ENCODE measurements at places on chromosomes 16 and 17. TPM values are rescaled to one million over a fixed set of nuclear protein-coding genes. Genes with fewer than 3 reads are reported as not detected.

DNA sequence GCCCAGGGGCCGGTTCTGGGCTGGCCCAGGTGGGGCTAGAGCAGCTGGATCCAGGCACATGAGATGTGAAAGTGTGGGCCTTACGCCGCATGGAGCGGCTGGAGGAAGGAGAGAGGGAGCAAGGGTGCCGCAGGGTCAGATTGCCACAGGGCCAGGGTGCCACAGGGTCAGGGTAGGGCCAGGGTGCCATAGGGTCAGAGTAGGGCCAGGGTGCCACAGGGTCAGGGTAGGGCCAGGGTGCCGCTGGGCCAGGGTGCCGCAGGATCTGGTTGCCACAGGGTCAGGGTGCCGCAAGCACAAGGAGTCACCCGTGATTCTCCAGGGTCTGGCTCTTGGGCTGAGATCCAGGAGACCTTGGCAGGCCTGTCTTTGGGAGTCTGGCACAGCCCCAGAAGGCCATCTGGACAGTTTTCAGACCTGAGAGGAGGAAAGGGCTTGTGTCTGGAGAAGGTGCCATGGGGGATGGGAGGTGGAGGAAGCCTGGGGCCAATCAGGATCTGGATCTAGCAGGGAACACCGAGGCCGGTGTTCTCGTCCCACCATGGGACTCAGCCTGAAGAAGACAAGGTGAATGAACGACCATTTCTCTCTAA, 13.1 kb upstream of the LASP1NB start:
- DNase-seq, result no peak
- H3K36me3 ChIP-seq, result no peaks in the 10 kb centered on the region
- H3K4me1 ChIP-seq, result peaks cover 12% of the 10 kb centered on the region
- H3K27me3 ChIP-seq, result no peaks in the 10 kb centered on the region
- H3K27ac ChIP-seq, result no peak overlapping the region
- H3K4me3 ChIP-seq, result no peak overlapping the region

- no peak overlapping the region for H3K4me3 ChIP-seq
- H3K27ac ChIP-seq, result no peak overlapping the region
- no peaks in the 10 kb centered on the region for H3K36me3 ChIP-seq
- DNase-seq, result no peak
- no peaks in the 10 kb centered on the region for H3K27me3 ChIP-seq
These were observed 22.0 kb downstream of the CAMKK1 start for GRCh38 chr17:3870871-3871306.

Gene SLC2A4
- total RNA-seq, result 1.7 TPM

Gene SLC22A31
- not detected for total RNA-seq

Gene TBC1D3I
- total RNA-seq, result not detected

DNA sequence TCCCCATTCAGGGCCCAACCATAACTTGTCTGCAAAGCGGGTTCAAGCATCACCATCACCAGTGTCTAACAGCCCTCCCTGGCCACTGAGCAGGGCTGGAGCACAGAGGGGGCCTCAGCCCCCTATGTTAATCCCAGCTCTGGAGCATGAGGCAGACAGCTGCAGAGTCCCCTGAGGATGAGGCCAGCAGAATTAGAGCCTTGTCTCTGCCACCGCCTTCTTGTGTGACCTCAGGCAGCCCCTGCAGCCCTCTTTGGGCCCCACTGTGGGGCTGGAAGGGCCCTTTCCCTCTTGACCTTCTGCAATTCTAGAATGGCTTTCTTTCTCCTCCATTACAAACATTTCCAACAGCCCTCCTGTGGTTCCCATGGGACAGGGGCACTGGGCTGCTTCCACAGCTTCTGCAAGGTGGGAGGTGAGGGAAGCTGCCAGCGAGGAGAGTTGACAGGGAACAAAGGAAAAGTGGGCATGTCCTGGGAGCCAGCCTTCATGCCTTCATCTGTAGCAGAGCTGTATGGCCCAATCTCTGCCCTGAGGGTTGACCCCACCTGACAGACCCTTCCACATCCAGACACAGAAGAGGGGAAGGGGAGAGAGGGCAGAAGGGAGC, 65.7 kb downstream of the TMEM132E start:
- no peak overlapping the region for H3K27ac ChIP-seq
- no peaks in the 10 kb centered on the region for H3K36me3 ChIP-seq
- H3K27me3 ChIP-seq, result peaks cover 49% of the 10 kb centered on the region
- DNase-seq, result no peak
- no peak overlapping the region for H3K4me3 ChIP-seq
- H3K4me1 ChIP-seq, result no peaks in the 10 kb centered on the region

DNA sequence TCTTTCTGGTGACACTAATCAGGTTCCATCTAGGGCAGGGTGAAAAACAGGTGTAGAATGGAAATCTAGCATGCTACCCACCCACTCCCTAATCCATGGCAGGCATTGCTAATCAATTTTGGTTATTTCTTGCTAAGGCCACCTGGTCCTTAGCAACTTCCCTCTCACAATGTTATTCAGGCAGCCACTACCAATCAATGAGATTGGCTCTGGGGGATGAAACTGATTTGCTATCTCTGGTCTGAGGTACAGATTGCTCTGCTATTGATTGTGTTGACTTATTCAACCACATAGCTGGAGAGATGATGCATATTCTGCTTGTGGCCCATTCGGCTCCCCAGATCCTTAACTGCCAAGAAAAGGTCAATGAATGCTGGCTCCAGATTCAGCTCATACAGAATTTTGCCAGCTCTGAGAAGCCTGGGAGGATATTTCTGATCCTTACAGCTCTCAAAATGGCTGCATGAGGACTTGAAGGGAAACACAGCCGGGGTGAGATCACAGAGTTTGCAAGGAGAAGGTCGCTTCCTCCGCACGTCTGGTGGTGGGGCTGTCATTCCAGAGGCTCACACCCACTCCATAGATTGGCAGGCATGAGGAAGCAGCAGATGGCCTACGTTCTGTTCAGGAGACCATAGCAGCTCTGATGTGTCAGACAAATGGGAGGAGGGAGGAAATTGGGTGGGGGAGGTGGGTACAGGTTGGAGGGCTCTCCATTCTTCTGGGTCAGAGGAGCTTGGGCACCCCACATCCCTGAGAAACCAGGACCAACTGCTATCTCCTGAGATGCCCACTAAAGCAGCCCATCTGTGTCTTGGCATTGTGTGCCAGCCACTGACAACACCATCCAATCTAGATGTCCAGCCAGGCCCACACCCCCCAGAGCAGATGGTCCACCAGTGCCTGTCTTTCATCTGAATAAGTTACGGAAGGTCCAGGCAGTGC, 22.3 kb downstream of the SEZ6 start:
- peaks cover 36% of the 10 kb centered on the region for H3K4me1 ChIP-seq
- DNase-seq, result no peak
- no peak overlapping the region for H3K27ac ChIP-seq
- H3K4me3 ChIP-seq, result no peak overlapping the region

- no peaks in the 10 kb centered on the region for H3K27me3 ChIP-seq
- H3K4me3 ChIP-seq, result no peak overlapping the region
- no peaks in the 10 kb centered on the region for H3K4me1 ChIP-seq
- H3K27ac ChIP-seq, result no peak overlapping the region
These were observed 37.2 kb downstream of the IRF8 start for GRCh38 chr16:85935974-85936760.

DNA sequence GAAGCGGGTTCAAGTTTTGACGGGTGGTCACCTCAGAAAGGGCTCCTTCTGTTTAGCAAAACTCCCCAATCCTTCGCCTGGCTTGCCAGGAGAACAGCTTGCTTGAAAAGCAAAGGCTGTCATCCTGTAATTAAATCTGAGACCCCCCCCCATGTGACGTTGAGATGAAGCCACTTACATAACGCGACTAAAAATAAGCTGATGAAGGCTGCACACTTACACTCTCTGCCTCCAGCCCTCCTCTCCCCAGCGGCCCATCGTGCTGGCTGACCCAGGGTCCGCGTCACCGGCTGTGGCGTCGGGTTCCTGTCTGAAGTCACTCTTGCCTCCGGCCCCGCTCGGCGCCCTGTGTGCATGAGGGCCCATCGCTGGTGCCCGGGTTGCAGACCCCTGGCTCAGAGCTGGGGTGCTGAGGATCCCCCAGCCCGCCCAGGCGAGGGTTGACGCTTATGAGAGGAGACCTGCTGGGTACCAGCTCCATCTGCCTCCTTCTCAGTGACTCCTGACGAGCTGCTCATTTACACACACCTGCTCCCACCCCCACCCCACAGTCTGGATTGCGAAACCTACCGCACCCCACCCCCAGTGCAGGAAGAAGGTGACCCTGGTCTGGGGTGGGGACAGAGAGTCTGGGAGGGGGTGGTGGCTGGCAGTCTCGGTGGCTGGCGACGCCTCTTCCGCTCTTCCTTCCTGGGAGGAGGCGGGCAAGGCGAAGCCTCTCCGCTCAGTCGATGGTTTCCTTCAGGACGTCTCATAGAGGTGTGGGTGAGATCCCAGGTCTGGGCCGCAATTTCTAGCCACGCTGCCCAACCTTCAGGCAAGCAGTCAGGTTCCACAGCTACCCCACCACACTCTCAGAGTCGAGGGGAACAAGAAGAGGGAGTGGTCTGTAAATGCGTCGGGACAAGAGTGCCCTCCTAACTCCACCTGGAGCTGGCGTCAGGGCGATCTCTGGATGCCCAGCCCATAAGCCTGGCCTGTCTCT, 3.1 kb upstream of the BAIAP2 start:
- H3K27me3 ChIP-seq, result peaks cover 23% of the 10 kb centered on the region
- no peak overlapping the region for H3K4me3 ChIP-seq
- no peak for DNase-seq
- no peaks in the 10 kb centered on the region for H3K36me3 ChIP-seq

Gene CCL2
- total RNA-seq, result 7.0 TPM
